Urinary bladder (tissue), 4 donors: ENCODE measurements at places on chromosomes 11 and 22. TPM values are rescaled to one million over a fixed set of nuclear protein-coding genes. Genes with fewer than 3 reads are reported as not detected.

Gene KCNJ5
- total RNA-seq, result 0.53 TPM

DNA sequence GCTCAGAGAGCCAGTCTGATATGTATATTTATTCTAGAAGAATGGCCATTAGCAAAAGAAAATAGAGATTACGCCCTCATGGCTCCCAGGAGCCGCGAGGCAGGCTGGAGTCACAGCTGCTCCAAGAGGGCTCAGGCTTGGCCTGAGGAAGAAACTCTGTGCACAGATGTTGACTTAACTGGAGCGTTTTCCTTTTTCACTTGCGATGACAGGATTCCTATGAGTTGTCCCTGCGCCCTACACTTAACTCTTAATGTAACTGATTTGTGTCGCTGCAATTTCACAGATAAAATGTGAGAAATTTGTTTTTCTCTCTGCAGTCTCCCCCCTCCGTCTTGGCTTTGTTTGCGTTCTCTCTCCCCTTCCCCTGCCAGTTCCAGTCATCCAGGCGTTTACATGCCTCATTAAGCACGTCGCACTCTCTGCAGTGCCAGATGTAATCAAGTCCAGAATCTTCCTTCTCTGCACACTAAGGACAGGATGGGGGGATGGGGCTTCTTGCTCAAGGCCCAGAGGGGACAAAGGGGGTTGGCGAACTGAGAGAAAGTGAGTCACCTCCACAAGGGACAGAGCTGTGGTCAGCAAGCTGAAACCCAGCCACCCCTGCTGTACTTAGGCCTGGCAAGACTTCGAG lies 1060.1 kb downstream of the NTM start:
- DNase-seq, result peak; percentile 36

- no peak for DNase-seq
Observed at GRCh38 chr11:119964136-119965025, 173.5 kb downstream of the TRIM29 start.

DNA sequence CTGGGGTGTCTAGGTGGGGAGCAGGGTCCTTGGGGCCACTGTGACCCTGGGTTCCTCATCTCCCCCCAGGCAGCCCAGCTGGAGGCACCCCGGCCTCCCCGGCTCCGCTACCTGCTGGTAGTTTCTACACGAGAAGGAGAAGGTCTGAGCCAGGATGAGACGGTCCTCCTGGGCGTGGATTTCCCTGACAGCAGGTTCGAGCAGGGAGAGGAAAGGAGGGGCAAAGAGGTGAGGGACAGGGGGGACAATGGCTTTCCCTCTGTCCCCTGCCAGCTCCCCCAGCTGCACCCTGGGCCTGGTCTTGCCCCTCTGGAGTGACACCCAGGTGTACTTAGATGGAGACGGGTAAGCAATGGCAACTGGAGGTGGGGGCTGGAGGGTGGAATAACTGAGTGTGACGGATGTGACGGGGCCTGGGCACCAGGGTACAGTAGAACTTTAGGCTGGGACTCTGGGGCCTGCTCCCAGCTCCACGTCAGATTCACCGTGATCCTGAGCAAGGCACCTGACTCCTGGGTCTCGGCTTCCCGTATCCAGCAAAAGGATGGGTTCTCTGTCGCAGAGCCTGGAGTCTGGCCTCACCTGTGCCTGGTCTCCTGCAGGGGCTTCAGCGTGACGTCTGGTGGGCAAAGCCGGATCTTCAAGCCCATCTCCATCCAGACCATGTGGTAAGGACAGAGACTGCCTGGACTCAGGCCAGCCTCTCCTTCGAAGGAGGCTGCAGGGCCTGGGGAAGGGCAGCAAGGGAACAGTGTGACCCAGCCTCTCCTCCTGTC lies 3.6 kb downstream of the SSH3 start:
- no peak for DNase-seq

DNA sequence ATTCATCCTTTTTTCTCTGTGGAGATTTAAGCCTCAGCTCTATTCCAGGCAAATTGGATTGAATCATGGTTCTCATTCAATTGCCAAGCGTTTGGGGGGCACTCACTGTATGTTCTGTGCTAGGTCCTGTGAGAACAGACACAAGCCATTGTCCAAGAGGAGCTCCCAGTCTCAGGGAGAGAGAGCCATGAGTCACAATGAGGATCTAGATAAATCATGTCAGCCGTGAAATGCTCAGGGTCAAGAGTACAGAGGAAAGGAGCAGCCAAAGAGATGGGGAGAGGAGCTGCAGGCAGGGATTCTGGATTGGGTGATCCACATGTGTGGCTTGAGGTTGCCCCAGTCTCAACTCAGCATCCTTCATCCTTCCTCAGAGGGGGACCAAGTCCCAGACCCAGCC lies 93.6 kb downstream of the FEZ1 start:
- DNase-seq, result no peak

DNA sequence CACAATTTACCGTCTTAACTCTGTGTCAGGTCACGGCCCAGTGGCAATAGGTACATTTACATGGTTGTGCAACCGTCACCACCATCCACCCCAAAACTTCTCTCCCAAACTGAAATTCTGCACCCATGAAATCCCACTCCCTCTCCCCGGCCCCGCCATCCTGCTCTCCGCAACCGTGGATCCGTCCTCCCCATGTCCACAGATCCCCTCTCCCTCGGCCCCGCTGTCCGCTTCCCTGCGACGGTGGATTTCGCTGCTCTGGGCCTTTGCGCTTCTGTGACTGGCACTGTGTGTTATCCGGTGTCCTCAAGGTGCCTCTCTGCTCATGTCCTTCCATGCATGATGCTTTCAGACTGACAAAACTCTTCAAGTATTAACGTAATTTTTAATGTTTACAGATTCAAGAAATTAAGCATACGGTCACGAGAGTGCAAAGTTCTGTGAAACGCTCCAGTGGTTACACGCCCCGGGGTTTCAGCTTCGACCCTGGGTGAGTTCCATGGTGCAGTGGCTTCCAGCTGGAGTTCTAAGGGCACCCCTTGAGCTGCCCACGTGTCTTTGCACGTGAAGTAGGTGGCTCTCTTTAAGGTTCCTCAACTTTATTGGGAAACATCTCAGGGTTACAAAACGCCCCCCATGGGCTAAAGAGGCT lies 76.4 kb downstream of the KCNQ1 start:
- no peak for DNase-seq

- no peak for DNase-seq
Observed at GRCh38 chr11:69864686-69865661, 45.8 kb upstream of the FGF3 start.

GRCh38 chr11:78646564-78647185 lies 72.0 kb upstream of the NARS2 start:
- no peak for DNase-seq

- no peak for DNase-seq
Observed at GRCh38 chr22:19607192-19608002, 83.2 kb upstream of the CLDN5 start.

Gene SIRT3
- total RNA-seq, result 7.3 TPM

- no peak for DNase-seq
Observed at GRCh38 chr22:37287550-37287951, 5.2 kb downstream of the CYTH4 start.

GRCh38 chr22:29700206-29700899 lies 19.4 kb upstream of the CABP7 start:
- no peak for DNase-seq

DNA sequence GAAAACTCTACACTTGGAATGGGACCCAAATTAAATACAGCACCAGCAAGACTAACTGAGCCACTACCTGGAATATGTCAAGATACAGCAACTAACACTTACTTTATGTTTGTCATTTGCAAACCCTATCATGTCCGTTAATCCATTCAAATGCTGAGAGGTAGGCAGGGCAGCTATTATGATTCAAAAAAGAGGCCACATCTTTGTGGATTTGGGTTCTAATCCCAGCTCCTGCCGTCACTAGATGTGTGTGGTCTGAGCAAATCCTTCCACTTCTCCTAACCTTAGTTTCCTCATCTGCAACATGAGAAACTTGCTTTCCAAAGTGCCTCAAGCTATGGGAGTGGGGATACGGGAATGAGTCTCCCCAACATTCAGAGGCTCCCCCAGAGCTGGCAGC lies 24.2 kb downstream of the FLI1 start:
- DNase-seq, result no peak

DNA sequence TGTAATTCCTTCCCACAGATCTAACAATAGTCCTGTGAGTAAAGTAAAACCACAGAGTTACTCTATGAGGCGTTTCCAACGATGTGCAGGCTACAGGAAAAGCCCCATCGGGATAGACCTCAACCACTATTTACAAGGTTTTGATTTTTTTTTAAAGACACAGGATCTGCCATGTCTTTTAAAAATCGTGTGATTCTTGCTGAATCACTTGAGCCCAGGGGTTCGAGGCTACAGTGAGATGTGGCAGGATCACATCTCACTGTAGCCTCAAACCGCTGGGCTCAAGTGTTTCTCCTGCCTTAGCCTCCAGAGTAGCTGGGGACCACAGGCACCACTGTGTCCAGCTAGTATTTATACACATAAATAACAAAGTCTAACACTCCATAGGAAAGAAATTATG lies 7.8 kb downstream of the TAF1D start:
- no peak for DNase-seq

- no peak for DNase-seq
Observed at GRCh38 chr11:76841923-76842452, 18.7 kb upstream of the ACER3 start.

GRCh38 chr11:45843158-45843924 lies 3.9 kb upstream of the CRY2 start:
- peak; percentile 91 for DNase-seq

Gene OR5B2
- total RNA-seq, result not detected

- no peak for DNase-seq
Observed at GRCh38 chr11:132068556-132068955, 698.1 kb downstream of the NTM start.

- DNase-seq, result no peak
Observed at GRCh38 chr11:64568584-64569140, 22.4 kb upstream of the SLC22A12 start.

- DNase-seq, result no peak
Observed at GRCh38 chr11:61587541-61587941, 6.7 kb upstream of the SYT7 start.

- DNase-seq, result no peak
Observed at GRCh38 chr11:98940913-98941312, 79.8 kb upstream of the CNTN5 start.
